Activated naive CD8-positive, alpha-beta T cell treated with anti-CD3 and anti-CD28 coated beads for 36 hours (primary cell): ENCODE measurements at places on chromosomes 16 and 17.

DNA sequence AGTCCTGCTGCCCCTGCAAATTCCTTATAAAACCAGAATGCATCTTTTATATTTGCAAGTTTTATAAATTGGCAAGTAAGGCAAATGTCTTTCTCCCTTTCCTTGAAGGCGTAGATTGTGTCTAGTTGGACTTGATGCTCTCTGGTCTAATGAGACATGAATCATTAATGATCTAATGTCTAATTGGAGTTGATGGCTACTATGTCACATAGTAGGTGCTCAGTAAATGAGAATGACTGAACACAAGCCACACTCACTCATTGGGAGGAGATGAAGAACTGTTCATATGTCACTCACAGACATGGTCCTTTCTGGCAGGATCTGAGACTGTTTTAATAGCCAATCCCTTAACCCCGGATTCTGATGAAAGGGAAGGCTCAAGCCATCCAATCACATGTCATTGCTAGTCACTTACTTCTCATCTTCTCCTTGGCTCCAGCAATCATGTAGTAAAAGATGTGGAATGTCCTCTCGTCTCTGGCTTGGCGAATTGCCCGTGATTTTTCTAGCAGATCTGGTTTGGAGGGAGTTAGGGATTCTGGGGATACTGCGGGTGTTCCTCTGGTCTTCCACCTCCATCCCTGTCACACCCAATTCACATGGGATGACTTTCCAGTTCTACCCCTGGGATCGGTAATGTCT lies 81.0 kb downstream of the MYH11 start:
- DNase-seq: no peak

- DNase-seq: peak; percentile 86
These were observed 6.5 kb downstream of the SCGB1C2 start for GRCh38 chr17:143785-144281.

DNA sequence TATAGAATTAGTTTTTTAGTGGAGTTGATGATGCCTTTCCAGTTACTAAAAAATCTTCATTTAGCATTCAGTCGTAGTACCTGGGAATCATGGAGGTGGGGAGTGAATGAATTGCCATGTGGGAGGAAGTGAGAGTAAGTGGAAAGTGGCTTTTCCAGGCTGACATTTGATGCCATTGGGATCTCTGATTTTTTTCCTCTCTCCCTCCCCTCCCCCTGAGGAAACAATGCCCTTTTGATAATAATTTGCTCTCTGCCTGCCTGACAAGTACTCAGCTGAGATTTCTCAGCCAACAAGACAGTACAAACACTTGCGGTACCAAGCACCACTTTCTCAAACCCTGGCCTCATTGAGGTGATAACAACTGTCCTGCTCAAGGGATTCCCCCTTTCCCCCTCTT lies 2.2 kb downstream of the UBE2Z start:
- no peak for DNase-seq

- DNase-seq: no peak
These were observed 58.9 kb downstream of the CYTH1 start for GRCh38 chr17:78723001-78723796.

DNA sequence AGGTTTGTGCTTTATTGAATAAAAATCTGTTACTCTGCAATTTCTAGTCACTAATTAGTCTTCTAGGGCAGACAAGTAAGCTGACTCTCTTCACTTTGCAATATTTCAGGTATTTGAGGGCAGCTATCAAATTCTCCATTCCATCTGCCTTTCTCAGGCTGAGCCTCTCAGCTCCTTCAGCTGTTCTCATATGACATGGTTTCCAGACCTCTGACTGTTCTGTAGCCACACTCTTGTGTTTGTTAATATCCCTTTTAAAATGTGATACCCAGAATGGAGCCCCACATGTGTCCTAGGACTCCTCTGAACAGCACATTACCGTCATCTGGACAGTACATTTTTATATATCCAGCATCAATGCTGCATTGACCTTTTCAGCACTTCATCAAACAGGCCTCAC lies 46.1 kb upstream of the MTMR4 start:
- no peak for DNase-seq

DNA sequence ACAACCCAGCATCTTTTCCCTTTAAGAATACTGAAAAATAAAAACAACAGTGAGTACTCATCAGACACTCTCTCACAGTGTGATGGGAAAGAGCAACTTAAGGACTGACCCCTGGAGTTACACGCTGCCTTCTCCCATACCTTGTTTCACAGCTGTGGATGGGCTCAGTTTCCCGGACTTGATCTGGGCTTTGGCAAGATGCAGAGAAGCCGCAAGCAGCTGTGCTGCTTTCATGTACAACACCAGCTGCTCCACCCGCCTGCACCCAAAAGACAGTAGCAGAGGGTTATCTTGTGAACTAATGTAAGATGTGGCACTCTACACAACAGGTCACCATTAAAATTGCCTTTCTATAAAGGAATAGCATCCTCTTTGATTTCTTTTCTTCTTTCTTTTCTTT lies 32.7 kb upstream of the ALDH3A1 start:
- DNase-seq: no peak

GRCh38 chr16:4746991-4747574 lies 12.7 kb downstream of the DNAAF8 start:
- DNase-seq: peak; percentile 18
